OCI-LY7 (cell line): ENCODE measurements at places on chromosomes 2 and 18.
A peak's percentile ranks its signal among the peaks of the same experiment; 100 is the strongest.

GRCh38 chr2:108623616-108624015 is 89.3 kb downstream of the LIMS1 start:
- no peak for DNase-seq

DNA sequence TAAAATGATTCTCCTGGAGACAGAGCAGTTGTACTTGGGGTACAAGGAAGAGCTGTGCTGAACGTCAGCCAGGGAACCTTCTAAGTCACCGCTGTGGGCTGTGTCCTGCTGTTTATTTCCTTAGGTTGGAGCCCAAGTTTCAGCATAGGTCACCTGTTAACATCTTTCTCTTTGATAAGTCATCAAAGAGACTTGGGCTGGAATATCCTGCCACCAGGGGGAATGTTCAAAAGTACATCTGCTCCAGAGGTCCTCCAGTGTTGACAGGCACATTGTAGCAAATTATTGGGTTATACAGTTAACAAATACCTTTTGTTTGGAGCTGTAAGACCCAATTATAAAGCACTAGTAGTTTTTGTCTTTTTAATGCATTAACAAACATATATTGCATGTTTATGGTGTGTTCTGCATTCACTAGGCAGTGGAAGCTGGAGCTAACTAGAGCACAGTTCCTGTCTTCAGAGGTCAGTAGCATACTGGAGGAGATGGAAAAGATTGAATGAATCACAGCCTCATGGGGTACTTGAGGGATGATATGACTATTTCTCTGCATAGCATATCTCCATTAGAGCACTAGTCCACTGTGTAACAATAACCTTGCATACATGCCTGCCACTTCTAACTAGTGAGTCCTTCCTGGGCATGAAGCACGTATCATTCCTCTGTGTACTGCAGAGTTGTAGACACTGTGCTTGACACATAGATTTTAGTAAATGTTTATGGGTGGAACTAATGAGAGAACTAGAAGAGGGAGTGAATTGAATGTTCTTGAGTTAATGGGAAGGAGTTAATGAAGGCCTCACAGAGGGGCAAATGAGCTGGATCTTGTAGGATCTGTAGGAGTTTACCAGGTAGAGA is 182.1 kb downstream of the AGAP1 start:
- DNase-seq = no peak

DNA sequence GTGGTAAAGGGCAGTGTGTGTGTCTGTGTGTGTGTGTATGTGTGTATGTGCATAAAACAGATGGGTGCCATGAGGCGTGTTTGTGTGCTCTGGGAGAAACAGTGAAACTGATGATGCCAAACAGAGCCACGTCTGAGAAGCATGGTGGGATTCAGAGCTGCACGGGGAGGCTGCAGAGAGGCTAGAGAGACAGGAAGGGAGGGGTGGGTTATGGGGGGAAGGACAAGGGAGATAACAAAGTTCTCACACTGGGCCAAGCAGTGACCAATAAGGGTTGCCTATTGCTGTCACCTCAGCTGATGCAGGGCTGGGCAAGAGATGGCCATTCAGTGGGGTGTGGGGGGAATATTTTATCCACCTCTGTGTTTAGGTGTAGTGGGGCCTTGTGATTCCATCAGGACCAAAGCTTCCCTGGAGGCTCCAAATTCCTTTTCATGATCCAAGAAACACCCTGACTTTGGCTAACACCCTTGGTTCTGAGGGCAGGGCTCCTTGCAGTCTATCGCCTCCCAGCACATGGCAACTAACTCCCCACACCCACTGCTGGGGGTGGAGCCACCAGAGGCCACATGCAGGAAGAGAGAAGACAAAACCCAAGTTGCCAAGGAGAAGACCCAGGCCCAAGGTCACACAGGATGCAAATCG is 54.2 kb upstream of the POMC start:
- no peak for DNase-seq

GRCh38 chr18:70234667-70235459 is 29.4 kb upstream of the RTTN start:
- DNase-seq = no peak

GRCh38 chr18:48802543-48803290 is 148.0 kb downstream of the SMAD7 start:
- no peak for DNase-seq

DNA sequence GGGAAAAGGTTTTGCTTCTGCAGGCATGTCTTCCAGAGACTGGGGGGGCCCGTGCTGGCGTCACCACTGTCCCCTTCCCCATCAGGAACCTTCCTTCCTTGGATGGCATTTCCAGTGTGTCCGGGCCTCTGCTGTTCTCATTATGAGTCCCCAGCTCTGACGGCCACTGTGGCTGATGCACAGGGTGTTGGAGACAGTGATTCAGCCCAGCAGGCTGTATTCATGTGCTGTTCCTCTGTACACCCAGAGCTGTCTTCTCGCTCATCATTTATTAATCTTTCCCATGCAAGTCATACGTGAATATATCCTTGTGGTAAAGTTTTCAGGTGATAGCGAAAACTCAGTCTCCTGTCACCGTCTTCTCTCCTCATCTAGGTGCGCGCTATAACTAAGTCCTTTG is 57.7 kb downstream of the ASAP2 start:
- no peak for DNase-seq

DNA sequence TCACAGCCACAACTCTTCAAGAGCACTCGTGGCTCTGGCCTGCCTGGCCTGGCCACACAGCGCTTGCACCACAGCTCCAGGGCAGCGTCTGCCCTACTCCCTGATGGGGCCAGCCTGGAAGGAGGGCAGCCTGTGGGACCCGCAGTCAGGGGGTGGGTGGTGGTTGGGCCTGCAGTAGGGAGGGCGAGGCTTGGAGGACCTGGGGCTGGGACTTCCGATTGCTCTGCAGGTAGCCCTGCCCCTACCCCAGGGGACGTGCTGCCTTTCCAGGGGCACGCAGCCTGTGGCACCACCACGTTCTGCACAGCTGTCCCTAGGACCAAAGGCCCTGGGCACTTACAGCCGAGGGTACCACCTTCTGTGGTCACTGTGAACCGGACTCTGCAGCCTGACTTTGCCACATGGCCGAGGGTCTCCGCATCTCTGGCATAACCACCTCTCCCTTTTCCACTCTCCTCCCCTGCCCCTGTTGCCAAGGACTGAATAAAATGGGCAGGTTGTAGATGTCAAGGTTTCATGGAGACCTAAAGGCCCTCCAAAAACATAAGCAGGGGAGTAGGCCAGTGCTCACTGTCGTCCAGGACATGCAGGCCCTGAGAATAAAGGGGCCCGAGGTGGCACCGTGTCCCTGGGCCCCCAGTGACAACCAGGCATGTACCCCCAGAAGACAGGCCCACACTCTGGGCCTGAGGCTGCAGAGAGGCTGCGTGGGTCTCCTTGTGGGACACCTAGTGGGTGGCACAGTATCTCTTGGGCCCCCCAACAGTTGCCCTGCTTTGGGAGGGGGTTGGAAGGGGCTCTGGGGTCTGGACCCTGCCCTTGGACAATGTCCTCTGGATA is 87.3 kb downstream of the INHBB start:
- no peak for DNase-seq

GRCh38 chr2:23713351-23713750 is 213.6 kb downstream of the ATAD2B start:
- DNase-seq = no peak

DNA sequence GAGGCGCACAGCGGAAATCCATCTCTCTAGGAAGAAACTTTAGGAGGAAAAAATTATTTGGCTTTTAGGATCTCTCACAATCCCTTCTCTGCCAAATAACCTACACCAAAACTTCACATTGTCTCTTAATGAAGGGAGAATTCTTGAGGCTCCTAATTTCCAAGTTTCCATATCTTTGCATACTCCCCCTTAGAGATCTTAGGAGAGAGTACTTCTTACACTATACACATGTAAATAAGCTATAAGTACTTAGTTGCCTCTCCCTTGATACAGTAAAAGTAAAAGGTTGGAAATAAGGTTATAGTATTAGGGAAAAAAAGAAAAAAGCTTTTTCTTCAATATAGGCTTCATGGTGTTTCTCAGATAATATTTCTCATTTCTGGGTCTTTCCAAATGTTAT is 596.7 kb downstream of the SATB2 start:
- DNase-seq = no peak

GRCh38 chr2:144515696-144516410 is 4.1 kb downstream of the ZEB2 start:
- peak; percentile 44 for DNase-seq

GRCh38 chr2:240155745-240156390 is 15.4 kb upstream of the OTOS start:
- DNase-seq = no peak

- no peak for DNase-seq
These were observed 65.1 kb downstream of the INPP4A start for GRCh38 chr2:98509542-98510321.

- no peak for DNase-seq
These were observed 519.9 kb downstream of the KCNJ3 start for GRCh38 chr2:155218292-155218924.

- no peak for DNase-seq
These were observed 14.4 kb downstream of the ELAC1 start for GRCh38 chr18:50982086-50982801.

DNA sequence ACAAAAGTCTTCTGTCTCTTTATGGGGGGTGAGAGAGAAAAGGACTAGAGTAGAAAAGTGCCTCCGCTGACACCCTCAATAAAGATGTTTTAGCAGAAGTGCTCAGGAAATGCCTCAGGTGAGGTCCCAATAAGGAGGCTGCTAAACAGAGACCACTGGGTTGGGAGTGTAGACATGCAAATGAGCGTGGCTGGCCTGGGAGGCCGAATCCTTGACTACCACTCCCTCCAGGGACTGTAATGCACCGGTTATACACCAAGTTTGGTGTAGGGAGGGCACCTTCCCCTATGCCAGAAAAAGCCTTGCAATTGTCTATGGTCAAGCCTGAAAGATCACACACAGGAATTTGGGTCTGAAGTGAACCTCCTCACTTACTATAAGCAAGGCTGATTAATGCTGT is 1.8 kb downstream of the TMX3 start:
- DNase-seq = peak; percentile 24

DNA sequence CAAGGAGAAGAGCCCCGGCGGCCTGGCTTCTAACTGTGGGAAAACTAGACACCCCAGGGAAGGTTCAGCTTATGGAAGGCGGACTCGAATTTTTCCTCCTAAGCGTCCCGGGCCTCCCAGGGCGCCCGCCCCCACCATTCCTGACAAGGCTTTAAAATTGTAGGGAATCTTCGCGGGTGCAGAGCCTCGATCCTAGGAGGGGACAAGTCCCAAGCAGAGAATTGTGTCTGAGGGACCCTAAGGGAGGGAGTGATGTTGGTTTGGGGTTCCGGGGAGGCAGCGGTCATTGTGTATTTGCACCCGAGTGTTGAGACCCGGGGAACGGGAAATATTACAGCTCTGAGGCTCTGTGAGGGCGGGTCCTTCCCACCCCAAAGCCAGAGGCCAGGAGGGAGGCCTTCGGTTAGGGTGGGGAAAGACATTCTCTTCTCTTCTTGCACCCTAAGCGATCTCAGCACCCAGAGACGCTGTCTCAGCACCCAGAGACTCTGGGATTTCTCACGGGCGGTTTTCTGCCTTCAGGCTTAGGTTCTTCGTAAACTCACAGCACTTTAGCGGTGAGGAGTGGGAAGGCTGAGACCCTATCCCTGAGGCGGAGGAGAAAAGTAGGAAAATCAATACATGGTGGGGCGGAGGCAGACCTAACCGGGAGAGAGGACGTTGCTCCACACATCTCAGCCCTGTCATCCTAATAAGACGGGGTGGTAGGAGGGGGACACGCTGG is 7.6 kb downstream of the OSR1 start:
- DNase-seq = no peak

DNA sequence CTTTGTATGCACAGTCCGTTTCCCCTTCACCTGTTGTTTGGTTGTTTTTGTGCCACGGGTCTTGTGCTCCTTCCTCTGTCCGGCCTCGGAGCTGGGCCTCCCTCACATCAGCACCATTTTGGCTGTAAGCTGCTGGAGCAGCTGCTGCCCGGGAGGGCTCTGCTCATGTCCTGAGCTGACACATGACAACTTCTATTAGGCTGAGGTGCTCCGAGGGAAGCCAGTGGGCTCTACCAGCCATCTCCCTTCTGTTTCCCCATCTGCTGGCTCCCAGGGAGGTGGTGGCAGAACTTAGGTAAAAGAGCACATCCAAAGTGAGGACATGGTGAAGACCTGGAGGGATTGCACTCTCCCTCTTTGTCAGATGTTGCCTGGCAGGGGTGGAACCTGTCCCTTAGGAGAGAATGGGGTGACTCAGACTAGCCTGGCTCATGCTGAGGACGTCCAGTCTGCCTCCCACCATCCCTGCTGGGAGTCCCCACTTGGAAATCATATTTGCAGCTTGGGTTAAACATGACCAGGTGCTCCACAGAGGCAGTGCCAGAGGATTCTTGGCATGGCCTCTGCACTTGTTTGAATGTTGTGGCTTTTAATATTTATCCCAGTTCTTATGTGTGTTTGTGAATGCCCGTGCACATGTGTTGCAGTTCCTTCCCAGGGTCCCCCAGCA is 49.8 kb upstream of the TNP1 start:
- DNase-seq = no peak

DNA sequence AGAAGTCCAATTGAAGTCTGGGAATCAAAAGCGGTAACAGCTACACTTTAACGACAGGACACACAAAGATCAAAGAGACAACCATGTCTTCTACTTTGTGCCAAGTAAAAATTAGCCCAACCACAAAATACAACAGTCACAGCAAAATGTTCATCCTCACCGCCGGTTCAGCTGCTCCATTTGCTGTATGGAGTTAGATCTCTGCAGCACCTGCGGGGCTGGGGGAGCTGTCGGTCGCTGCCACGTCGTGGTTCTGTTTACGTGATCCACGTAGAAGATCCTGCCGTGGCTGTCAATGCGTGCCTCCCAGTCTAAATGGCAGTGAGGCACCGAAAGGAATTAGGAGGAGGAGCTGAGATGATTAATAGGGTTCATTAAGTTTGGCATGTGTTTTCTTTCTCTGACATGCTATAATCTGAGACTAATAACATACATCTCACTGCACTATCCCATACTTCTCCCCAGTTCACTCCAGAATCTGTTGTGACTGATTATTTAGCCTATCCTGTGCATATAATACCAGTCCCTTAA is 136.5 kb upstream of the STK17B start:
- DNase-seq = no peak

GRCh38 chr2:37350034-37350433 is 5.6 kb downstream of the QPCT start:
- DNase-seq = peak; percentile 63

- peak; percentile 74 for DNase-seq
These were observed 1.4 kb downstream of the B3GNT2 start for GRCh38 chr2:62197011-62197924.

DNA sequence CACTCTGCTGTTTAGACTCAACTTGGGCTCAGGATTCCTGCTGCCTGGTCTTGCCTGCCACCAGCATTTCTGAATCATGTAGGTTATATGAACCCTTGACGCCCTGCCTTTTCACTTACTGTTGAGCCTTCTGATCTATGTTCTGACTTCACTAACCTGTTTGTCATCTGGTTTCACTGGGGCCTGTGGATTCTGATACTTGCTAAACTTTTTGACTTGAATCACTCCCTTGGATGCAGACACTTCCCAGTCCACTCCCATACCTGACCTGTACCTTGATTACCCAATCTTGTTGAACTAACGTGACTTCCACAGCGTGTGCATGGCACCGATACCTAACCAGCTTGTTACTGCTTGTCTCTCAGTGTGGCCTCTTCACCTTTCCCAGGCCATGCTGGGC is 35.6 kb upstream of the SPAG16 start:
- DNase-seq = no peak

- no peak for DNase-seq
These were observed 83.8 kb upstream of the SNTG2 start for GRCh38 chr2:866887-867286.

- peak; percentile 66 for DNase-seq
These were observed 127.8 kb downstream of the STK39 start for GRCh38 chr2:168119515-168120141.

- no peak for DNase-seq
These were observed 45.1 kb downstream of the GPD2 start for GRCh38 chr2:156481312-156481711.

- DNase-seq = no peak
These were observed 1517.5 kb upstream of the PIK3C3 start for GRCh38 chr18:40437517-40437916.
